AG04449 (cell line): ENCODE measurements at places on chromosomes 5 and 9.

- DNase-seq, result no peak
Measured at GRCh38 chr9:8943392-8943791, 1143.8 kb upstream of the DMAC1 start.

- DNase-seq, result no peak
Measured at GRCh38 chr5:378976-379742, 57.6 kb downstream of the AHRR start.

- DNase-seq, result no peak
Measured at GRCh38 chr5:95664204-95664786, 17.7 kb downstream of the RFESD start.

- no peak for DNase-seq
Measured at GRCh38 chr9:126335837-126336735, 9.5 kb downstream of the MVB12B start.

GRCh38 chr9:83432877-83433550 lies 105.2 kb downstream of the FRMD3 start:
- DNase-seq, result no peak

DNA sequence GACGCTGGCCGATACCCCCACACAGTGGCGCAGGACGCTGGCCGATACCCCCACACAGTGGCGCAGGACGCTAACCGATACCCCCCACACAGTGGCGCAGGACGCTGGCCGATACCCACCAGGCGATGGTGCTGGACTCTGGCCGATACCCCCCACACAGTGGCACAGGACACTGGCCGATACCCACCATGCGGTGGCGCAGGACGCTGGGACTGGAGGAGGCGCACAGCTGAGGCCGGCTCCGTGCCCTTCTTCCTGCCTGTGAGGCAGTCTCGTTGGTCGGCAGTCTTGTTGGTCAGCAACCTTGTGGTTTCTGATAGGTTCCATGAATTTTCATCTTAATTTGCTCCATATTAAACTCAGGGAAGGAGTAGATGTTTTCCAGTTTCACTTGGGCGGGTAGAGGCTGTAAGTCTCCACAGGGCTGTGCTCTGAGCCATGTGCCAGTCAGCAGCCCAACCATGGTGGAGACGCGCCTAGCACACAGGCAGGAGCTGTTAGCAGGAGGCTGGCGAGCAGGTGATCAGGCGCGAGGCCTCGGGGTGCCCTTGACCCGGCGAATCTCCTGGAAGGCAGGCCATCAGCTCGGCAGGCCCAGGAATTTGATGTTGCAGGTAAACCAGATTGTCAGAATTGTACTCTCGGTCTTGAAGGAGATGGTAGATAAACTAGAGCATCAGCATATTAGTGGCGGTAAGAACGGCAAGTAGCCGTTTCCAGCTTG lies 75.6 kb downstream of the EHMT1 start:
- DNase-seq, result no peak

DNA sequence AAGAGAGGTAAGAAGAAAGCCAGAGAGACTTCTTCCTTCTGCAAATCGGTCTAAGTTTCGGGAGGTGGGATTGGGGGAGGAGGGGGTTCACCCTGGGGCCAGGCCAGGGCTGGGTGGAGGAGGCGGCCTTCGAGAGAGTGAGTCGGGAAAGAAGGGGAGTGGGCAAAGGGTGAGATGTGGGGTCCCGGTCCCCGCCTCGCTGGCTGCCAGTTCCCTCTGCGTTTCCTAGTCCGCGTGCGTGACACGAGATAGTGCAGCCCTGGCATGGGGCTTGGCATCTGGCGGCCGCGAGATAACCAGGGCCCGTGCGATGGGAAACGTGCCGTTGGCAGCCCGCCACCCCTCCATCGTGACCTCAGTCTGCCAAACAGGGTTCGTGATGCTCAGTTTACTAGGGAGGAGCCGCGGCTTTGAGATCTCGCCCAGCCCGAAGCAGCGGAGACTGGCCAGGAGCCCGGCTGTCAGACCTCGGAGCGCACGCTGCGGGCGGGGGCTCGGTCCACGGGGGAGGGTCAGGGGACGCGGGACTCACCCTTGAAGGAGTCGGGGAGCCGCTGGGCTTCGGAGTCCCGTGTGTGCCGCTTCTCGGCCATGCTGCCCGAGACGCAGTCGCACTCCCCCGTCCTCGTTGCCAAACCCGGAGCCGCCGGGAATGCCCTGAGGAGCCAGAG lies at the start of gene STOM:
TSS of gene STOM (minus strand) at position 656 of the 671 bp plus-strand sequence. CDS start at position 593, 63 bp downstream.
- no peak for DNase-seq

DNA sequence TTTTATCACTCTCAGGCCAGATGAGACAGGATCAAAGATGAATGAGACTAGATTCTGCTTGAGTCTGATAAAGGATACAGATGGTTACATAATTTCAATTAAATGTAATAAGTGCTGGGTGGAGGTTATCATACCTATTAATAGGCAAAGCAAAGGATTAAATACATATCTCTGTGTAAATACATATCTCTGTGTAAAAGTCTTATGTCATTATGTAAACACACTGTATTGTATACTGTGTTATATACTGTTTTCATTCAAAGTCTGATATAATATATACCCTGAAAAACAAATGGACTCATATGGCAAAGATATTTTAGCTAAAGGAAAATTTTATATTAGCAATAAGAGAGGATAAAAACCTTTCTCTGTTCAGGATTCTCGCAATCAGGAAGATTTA lies 605.8 kb upstream of the PTGER4 start:
- DNase-seq, result no peak

- DNase-seq, result no peak
Measured at GRCh38 chr5:170634256-170634990, 130.6 kb downstream of the KCNIP1 start.

GRCh38 chr9:72800328-72800994 lies 152.4 kb downstream of the ALDH1A1 start:
- DNase-seq, result no peak

GRCh38 chr9:93646640-93647178 lies 70.3 kb downstream of the PHF2 start:
- DNase-seq, result no peak

- no peak for DNase-seq
Measured at GRCh38 chr9:129994882-129995281, 48.1 kb downstream of the FNBP1 start.

- no peak for DNase-seq
Measured at GRCh38 chr5:180084638-180085561, 13.3 kb upstream of the RNF130 start.

DNA sequence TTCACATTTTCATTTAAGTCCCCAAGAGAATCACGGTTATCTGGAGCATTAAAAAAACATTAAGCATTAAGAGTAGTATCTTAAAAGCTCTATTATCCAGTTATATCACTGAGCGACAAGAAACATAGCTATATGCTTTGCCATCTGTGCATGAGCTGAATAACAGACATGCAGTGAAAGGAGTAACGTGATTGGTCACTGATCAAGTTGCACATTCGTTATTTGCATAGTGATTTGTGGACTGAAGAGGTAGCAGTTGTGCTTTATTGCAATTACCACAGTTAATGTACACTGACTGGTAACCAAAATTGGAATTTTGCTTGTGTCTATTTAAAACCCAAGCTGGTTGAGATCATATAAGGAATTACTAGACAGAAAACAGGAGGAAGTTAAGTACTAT lies 107.4 kb downstream of the MCTP1 start:
- DNase-seq, result no peak

- no peak for DNase-seq
Measured at GRCh38 chr5:176900780-176901204, 1.6 kb upstream of the HK3 start.

- no peak for DNase-seq
Measured at GRCh38 chr5:139671096-139671841, 23.1 kb downstream of the CXXC5 start.

- no peak for DNase-seq
Measured at GRCh38 chr5:135740475-135740874, 94.0 kb upstream of the SLC25A48 start.

DNA sequence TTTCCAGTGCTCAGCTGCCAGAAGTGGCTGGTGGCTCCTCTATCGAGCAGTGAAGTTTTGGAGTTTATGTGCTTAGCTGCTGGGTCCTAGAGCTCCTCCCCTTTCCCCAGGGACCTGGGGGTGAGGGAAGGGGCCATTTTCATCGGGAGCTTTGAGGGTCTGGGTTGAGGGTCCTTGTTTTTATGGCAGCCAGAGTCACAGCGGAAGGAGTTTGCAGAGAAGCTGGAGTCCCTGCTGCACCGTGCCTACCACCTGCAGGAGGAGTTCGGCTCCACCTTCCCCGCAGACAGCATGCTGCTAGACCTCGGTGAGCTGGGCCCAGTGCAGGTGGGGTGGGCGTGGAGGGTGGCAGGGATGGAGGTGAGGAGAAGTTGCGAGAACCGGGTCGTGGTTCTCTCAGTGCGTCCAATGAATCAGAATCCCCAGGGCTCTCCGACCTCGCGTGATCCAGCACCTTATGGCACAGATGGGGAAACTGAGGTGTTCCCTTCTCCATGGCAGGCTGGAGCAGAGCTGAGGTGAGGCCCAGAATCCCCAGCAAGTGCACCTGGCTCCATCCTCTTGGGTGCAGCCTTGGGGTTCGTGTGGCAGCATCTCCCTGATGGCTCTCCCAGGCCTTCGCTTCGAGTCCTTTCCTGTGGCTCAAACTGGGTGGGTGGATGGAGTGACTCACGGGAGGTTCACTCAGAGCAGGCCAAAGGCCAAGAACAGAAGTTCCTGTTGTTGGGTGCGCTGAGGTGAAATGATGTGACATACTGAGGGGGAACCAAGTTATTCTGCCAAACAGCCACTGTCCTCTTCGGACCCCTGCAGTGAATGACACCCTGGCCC lies 21.7 kb upstream of the DOLPP1 start:
- DNase-seq, result no peak

- DNase-seq, result no peak
Measured at GRCh38 chr9:131030239-131031004, 21.4 kb downstream of the LAMC3 start.

DNA sequence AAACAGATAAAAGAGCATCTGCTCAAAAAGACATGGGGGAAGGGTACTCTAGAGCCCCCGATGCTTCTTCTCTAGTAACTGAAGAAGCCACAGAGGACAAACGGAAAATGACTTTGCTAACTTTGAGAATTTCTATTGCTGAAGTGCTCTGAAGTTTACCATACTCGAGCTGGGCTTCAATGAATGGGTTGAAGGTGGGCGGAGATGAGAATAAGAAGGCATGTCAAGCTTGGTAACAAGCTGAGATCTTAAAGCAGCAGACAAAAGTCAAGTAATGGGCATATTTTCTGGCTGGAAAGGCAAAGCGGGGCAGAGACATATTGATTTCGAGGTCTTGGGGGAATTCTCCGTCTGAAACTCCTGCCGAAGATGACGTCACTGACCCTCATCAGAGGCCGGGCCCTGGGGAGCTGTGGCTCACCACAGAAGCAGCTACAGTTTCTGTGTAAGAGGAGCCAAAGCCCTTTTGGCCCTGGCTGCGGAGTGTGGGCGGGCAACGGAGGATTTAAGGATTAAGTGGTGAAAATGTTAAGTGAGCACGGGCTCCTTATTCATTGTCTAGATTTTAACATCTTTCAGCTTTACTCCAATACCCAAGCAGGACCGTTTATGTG lies 115.8 kb upstream of the SLIT3 start:
- DNase-seq, result peak; percentile 83

- no peak for DNase-seq
Measured at GRCh38 chr5:37850226-37850865, 10.5 kb upstream of the GDNF start.

- DNase-seq, result no peak
Measured at GRCh38 chr5:1420211-1421195, 24.7 kb downstream of the SLC6A3 start.

- no peak for DNase-seq
Measured at GRCh38 chr5:1526681-1527131, 2.9 kb upstream of the LPCAT1 start.

DNA sequence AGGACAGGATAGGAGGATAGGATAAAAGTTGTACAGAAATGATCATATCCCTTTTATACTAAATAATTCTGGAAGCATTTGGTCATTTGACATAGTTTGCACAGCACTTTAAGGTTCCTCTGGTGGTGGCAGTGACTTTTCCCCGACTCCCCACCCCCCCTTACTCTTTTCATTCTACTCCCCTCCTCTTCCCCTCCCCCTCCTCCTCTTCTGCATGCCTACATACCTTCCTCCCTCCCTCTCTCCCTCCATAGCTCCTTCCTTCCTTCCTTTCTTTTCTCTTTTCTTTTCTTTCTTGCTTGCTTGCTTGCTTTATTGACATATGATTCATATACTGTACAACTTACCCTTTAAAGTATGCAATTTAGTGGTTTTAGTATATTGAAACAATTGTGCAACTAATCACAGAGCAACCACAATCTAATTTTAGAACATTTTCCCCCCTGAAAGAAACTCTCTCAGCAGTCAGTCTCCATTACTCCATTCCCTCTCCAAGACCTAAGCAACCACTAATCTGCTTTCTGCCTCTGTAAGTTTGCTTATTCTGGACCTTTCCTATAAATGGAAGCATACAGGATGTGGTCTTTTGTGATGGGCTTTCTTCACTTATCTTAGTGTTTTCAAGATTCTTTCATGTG lies 159.0 kb downstream of the HACD4 start:
- peak; percentile 63 for DNase-seq

- DNase-seq, result no peak
Measured at GRCh38 chr5:33637011-33637410, 196.2 kb downstream of the TARS1 start.

GRCh38 chr5:132761321-132762240 lies 14.4 kb downstream of the CCNI2 start:
- no peak for DNase-seq

DNA sequence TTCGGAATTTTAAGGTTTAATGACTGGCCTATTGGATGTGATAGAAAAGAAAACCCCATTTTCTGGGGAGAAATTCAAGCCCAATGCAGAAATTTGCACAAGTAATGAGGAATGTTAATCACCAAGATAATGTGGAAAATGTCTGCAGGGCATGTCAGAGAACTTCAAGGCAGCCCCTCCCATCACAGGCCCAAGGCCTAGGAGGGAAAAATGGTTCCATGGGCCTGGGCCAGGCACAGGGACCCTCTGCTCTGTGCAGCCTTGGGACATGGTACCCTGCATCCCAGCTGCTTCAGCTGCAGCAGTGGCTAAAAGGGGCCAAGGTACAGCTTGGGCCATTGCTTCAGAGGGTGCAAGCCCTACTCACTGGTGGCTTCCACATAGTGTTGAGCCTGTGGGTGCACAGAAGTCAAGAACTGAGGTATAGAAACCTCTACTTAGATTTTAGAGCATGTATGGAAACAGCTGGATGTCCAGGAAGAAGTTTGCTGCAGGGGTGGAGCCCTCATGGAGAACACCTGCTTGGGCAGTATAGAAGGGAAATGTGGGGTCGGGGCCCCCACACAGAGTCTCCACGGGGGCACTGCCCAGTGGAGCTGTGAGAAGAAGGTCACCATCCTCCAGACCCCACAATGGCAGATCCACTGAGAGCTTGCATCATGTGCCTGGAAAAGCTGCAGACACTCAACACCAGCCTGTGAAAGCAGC lies 12.2 kb downstream of the FBXO10 start:
- DNase-seq, result no peak
